ENCODE measurements at places on chromosomes 7 and 10.

DNA sequence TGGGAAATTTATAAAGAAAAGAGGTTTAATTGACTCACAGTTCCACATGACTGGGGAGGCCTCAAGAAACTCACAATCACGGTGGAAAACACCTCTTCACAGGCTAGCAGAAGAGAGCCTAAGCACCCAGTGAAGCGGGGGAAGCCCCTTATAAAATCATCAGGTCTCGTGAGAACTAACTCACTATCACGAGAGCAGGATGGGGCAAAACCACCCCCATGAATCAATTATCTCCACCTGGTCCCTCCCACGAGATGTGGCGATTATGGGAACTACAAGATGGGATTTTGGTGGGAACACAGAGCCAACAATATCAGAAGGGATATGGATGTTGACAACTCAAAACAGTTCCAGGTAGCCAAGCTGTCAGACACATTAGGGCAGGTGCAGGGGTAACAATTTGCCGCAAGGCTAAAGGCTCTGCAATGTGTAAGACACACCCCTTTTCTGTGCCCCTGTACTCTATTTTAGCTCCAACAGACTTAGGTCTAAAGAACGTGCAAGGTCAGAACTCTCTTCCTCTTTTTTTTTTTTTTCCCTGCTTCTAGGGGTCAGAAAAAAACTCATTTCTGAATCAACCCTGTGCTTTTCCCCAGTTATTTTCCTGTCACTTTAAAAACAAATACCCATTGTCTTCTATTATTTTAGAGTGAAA is 30.7 kb upstream of the RBM20 start:
- no peak for DNase-seq

- DNase-seq = no peak
These were observed 163.7 kb downstream of the SEMA3D start for GRCh38 chr7:85023066-85023712.

- DNase-seq = no peak
These were observed 1.3 kb downstream of the MOSPD3 start for GRCh38 chr7:100613412-100614175.

DNA sequence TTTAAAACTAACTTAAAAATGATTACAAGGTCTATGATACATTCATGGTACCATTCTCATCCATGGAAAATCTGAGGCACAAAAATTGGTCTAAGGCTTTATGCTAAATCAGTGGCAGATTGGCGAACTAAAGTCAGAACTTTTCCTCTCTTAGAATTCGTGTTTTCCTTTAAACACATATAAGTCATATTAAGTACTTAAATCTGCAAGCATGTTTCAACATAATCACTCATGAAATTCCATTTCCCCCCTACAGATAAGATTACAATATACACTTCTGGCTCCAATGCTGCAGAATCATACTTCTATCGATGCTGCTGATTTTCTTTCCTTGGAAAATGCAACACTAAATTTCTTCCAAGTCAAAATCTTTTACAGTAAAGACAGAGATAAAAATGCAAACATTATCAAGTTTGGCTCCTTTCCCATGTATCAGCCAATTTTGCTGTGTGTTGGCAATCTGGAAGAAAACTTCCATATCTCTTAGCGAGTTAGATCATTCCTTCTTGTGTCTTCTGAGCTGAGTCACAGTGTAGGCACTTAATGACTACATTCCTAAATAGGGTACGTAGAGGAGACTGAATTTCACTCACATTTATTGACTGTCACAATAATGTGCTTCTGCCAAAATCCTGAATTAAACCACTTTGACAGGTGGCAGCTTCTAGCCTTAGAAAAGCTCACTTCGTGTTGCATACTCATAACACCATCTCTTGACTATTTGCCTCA is 76.4 kb upstream of the LRRC17 start:
- no peak for DNase-seq

DNA sequence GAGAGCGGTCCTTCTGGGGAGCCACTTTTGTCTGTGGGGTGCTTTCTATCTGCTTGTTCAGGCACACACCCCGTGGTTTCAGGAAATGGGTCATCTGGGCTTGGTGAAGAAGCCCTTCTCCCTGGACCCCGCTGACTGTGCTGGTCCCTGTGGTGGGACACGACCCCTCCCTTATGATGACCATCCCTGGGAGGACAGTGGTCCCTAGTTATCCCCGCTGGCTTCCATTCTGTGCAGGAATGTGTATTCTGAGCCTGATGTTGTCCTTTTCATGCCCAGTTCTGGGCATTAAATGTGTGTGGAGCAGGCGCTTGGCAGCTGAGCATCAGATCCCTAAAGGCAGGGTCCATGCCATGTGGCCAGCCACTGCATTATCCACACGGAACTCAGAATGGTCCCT is 71.6 kb downstream of the TCERG1L start:
- DNase-seq = no peak

GRCh38 chr10:60282771-60283353 is 106.8 kb downstream of the ANK3 start:
- no peak for DNase-seq

GRCh38 chr10:118508863-118509262 is 86.6 kb downstream of the PRLHR start:
- DNase-seq = no peak

- DNase-seq = no peak
These were observed 7.9 kb downstream of the NUDT13 start for GRCh38 chr10:73117976-73118743.

DNA sequence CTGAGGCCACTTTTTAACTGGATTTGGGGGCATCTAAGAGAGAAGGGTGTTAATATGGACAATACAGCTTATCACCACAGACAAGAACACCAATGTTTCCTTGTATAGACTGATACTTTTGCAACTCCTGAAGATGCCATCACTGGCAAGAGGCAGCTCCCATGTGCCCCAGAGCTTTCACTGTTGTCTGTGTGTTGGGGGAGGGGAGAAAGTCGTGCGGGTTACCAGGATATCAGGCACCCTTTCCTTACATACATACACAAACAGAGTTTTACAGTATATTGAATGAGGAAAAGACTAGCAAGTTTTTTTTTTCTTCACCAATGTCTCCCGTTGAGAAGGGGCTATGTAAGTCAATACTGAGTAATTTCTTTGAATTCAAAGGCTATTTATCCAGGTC is 4.1 kb upstream of the DLX6 start:
- DNase-seq = no peak

GRCh38 chr7:85521108-85521694 is 334.3 kb upstream of the SEMA3D start:
- no peak for DNase-seq

- no peak for DNase-seq
These were observed 55.0 kb upstream of the AKR1E2 start for GRCh38 chr10:4770801-4771553.

DNA sequence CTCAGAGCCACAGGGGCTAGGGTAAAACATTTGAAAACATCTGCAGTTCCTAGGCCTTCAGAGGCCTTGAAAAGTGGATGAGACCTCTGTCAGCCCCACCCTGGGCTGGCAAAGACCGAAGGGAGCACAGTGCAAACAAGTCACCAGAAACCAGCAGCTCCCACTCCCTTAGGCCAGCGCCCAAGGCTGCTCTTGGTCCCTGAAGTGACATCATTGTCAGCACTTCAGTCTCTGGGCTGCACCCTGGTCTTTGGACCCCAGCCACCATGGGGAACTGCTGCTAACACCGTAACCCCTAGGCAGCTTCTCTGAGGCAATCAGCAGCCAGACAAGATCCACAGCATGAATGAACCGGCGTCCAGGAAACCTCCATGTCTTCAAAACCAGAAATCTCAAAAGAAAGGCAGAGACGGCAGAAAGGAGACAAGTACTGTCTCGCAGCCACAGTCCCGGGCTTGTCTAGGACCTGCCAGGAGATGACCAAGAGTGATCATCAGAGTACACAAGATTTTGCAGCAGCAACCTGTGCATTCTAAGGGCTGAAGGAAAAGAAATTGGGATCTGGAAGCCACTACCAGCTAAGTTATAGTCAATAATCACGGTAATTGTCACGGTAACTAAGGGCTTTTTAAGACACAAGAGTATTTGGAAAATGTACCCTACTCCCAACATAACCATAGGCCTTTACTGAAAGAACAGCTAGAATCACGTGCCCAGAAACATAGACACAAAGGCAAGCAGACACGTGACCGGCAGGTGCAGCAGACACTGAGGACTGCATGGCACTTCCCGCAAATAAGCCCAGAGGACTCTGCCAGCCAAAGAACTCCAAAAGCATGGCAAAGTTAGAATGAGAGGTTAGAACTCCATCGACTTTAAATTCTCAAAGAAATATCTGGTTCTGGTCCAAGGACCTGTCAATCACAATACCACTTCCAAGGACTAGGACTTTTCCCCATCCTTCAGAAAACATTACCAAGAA is 23.3 kb downstream of the CPXM2 start:
- DNase-seq = no peak

DNA sequence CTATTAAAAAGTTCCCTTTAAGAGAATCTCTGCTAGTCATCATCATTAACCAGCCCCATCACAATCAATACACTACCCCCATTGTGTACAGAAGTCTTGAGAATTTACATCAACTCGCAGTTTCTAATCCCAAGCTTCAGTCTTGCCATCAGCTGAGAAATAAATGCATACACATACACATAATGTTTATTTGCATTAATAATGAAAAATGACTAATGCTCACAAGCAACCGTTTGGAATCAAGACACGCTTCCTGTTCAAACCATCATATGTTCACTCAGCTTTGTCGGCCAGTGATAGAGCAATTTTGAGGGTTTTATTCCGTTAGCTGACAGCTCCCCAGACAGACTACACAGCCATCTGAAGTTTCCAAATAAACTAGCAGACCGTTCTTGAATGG is 287.1 kb downstream of the SFMBT2 start:
- DNase-seq = no peak

GRCh38 chr10:6586501-6586900 is 6.4 kb upstream of the PRKCQ start:
- DNase-seq = no peak

DNA sequence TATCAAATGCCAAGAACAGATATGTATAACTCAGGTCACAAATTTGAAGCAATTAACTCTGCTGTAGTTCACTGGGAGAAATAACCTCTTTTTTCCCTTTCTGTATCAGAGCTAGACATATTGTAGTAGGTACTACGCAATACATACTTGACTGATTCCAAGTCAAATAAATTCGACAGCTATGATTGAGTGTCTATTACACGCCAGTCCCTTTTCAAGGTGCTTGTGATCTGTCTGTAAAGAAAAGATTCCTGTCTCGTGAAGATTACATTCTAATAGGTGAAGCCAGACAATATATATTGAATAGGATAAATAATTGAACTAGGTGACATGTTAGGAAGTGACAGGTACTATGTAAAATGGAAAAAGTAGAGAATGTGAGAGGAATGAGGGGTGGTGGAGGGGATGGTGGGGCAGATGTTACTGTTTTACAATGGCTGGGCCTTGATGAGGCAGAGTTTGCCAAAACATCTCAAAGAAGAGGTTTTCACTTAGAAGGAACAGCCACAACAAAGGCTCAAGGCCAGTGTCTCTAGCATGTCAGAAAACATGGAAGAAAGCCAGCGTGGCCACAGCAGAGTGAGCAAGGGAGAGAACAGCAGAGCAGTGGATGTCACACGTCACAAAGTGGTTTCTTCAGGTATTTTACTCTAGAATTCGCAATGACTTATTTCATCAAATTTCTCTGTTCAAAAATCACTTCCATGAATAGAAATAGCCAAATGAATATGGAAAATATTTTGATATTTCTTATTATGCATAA is 282.6 kb upstream of the CACNA2D1 start:
- no peak for DNase-seq

DNA sequence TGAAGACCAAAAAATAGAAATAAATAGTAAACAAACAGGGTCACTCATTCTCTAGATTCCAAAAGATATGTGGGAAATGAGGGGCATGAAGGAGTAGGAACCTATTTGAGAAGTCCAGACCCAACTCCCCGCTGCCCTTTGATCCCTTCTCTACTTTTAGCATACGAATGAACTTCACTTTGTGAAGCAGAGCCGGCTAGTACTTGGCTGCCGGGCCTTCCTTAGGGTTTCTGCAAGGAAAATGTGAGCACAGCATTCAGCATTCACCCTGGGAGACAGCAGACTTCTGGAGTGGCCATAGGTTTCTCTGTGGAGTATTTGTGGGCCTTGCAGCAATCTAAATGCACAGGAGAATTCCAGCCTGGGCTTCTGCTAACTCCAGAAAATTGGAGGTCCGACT is 76.3 kb upstream of the PRKAR2B start:
- no peak for DNase-seq

DNA sequence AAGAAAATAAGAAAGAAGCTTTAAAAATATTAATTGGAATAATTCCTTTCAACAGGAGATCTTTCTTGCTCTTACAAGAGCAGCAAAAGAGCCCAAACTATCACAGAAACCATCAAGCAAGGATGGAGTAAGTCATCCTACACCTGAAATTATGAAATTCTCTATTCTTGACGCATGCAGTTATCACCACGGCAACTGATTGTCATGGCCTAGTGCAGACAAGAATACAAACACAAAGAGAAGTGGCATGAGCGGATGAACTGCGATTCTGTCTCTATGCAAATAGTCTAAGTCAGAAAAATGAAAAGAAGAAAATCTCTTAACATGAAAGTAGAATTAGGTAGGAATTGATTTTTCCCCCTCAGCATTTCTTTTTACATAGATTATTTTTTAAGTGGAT is 54.8 kb upstream of the SLC35B4 start:
- DNase-seq = no peak

- DNase-seq = no peak
These were observed 19.7 kb downstream of the UBTD1 start for GRCh38 chr10:97518301-97519043.

DNA sequence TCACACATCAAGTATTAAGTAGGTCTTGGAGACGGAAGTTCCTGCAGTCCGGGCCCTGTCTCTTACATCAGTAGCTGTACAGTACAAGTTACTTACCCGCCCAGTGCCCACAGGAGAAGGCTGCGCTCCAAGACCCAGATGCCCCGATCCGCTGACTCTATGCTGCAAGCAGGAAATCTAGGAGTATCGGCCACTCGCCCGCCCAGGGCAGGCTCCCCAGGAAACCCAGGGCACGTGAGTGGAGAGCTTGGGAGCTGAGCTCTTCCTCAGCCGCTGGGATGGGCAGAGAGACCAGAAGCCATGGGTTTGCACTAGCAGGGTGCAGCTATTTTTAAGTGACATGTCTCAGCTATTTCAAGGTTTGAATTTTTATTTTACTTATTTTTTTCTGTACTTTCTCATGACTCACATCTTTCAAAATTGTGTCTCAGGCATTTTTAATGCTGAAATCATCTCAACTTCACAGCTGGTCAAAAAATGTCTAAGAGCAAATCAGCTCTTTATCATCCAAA is 1.9 kb upstream of the GPER1 start:
- DNase-seq = no peak

DNA sequence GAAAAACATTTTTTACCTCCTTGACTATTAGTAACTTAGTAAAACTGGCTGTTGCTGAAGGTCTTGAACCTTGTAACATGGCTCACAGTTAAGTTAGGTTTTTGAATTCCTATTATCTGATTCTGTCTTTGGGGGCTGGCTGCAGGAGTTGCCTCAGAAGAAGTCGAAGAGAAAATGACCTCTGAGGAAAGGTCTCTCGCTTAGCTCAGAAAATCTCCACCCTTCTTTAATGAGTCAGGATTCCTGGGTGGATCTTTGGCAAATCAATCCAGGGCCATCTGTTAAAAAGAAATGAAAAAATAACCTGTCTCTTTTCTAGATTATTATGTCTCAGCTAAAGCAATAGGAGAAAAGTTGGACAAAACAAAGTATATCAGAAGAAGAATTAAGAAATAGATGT is 267.8 kb upstream of the SEMA3C start:
- no peak for DNase-seq

- no peak for DNase-seq
These were observed 27.0 kb downstream of the DLD start for GRCh38 chr7:107917763-107918651.

Data from effector memory CD8-positive, alpha-beta T cell (primary cell).